Stimulated activated CD8-positive, alpha-beta memory T cell treated with anti-CD3 and anti-CD28 coated beads, Interleukin-15, amount 100 ng/mL, for 24 hours (primary cell): ENCODE measurements at places on chromosomes 5 and 9.

DNA sequence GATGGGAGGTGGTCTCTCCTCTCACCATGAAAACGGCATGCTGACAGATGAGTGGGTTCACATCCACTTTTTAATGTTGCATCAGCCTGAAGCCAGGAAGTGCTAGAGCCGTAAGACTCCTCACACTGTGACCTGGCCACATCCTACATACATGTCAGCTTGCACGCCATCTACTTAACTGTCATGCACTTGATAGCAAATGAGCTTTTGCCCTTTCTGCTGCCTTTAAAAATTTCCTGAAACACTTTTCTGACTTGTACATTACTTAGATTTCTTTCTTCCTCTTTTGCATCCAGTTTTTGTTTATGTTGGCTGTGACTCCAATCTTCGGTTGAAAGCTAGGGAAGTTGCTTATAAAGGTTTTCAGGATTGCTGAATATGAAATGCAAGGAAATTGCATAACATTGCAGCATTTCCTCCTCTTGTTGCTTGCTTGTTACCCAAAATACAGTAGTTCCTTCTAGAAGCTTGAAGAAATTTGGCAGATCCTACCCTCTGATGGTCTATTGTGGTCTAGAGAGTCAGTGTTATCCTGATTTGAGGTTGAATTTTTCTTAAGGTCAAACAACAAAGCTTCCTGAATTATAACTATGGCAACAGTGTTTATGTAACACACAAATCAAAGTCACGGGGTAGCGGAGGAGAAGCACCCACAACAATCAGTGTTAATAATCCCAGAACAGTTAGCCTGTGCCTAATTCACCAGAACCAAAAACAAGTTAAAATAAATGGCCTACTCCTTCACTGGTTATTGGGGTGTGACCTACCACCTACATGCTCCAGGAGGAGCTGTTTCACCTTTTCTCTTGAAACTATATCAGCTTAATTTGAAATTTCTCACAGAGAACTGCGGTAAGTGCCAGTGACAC lies 232.5 kb downstream of the ARHGAP26 start:
- no peak for DNase-seq

DNA sequence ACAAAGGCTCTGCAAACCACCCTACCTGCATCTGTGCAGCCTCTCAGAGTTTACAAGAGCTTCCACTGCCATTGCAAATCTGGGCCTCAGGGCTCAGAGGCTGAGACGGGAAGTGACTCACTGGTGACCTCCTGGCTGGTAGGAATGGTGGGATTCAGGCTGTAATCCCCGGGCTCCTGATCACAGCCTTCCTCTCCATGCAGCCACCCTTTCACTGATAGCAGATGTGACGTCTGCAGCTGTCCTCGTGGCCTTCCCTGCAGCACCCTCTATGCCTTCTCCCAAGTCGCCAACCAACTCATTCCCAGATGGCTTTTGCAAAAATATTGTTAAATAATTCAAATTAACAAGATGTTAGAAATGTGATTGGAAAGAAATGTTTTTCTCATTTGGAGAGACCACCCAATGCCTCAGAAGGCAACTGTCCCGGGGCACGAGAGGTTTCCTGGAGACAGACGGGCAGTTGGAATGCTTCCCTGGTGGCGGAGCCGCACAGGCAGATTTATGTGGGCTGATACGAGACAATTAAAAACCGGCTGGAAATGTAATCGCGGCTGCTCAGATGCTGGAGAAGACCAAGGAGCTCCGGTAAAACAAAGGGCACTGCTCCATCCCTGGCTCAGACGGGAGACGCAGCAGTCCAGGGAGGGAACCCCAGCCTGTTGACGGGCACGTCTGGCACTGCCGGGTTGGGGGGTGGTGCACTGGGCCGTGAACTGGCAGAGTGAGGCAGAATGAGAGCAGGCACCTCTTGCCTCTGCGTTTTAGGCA lies 34.4 kb upstream of the SLC25A51 start:
- DNase-seq = no peak

GRCh38 chr5:69083412-69083811 lies 10.4 kb upstream of the SLC30A5 start:
- DNase-seq = no peak

DNA sequence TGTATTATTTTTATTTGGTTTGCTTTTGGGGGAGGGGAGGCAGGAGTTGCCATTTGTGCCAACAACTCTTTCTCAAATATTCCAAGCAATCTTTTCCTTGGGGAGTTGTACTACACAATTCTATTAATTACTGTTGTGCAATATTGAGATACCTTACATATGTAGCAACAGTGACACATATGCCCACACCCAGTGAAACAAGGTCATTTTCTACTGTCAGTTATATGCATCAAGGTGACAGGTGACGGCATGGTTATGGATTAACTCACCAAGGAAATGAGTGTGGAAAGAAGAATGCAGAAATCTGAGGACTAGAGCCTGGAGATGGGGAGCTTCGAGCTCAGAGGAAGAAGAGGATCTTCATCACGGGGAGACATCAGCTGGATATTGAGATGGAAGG lies 17.9 kb upstream of the MSMP start:
- no peak for DNase-seq

DNA sequence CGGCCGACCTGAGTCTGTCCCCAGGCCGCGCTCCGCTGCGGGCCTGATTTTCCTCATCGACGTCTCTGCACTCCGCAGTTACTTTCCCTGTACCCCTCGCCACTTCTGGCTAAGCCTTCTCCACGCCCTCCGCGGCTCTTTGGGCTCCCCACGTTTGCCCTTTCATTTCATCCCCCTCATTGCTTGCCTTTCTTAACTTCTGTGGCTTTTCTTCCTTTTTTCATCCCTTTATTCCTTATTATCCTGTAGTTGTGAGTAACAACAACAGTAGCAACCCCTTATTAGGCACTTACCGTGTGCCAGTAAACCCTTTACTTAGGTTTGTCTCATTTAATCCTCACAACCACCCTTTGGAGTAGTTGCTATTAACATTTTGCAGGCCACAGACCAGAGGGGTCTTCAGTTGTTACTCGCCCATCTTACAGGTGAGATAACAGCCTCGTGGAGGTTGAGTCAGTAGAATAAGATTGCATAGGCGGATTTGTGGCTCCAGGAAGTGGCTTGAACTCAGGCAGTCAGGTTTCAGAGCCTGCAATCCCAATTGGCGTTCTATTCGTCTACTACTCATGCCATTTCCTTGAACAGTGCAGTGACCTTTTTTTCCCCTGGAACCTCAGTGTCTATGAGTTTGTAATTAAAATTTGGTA lies 724 bp downstream of the TCERG1 start:
- no peak for DNase-seq

- no peak for DNase-seq
These were observed 84.3 kb upstream of the HAND1 start for GRCh38 chr5:154562244-154562880.

DNA sequence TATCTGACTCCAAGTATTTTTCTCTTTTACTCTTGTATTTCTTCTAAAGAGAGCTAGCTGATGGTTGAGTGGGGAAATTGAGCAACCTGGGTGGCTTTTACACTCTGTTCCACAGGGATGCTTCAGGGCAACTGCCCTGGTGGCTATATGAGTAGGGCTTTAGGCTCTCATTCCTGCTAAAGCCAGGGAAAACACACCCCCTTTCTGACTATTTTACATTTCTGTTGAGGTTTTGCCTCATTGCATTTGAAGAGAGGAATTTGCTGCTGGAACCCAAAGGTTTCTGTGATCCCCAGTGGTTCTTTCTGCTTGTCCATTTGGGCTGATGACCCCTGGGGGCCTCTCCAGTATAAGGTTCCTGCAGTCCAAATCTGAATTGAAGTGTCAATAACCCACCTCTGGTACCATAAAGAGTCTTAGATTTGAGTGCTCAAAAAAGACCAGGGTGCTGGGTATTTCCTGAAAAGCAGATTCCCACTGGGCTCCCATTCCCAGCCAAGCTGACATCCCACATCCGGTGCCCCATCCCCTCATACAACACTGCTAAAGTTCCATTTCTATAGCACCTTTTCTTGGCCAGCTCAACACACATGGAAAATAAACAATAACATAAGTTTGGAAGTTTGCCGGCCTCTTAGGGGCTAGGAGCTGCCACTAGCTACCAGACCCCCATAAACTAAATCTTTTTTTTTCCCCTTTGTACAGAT lies 59.5 kb downstream of the PAPPA start:
- DNase-seq = no peak

DNA sequence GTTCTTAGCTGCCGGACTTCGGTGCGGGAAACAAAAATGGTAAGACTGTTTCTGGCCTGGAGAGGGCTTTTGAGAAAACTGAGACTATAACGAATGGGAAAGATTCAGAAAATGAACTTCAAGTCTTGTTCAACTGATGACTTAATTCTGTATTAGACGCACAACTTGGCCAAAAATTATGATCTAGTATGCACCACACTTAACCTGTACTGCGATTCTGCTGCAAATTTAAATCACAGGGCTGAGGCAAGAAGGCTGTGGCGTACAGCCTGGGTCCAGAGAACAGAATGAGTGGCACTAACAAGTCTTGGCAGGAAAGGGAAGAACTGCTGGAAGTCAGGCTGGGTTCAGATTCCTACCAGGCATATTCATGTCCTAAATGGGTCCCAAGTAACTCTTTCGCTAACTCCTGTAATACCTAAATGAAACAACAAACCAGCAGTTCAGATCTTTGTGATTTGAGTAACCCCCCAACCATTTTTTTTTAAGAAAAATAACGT lies 781 bp upstream of the COL23A1 start:
- no peak for DNase-seq

- no peak for DNase-seq
These were observed 55.9 kb downstream of the C6 start for GRCh38 chr5:41157272-41157894.
